ENCODE measurements at places on chromosomes 12 and 14.

DNA sequence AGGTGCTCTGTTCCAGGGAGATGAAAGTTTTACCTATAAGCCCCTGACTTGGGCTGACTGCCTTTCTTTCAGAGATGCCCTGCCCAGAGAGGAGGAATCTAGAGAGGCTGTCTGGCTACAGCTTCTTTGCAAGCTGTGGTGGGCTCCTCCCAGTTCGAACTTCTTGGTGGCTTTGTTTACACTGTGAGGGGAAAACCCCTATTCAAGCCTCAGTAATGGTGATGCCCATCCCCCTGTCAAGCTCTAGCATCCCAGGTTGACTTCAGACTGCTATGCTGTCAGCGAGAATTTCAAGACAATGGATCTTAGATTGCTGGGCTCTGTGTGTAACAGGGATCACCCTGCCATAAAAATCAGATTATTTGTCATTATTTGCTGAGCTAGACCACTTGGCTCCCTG lies 377.6 kb downstream of the FLRT2 start:
- no peaks in the 10 kb centered on the region for H3K27me3 ChIP-seq
- H3K36me3 ChIP-seq, result no peaks in the 10 kb centered on the region
- H3K27ac ChIP-seq, result no peak overlapping the region

DNA sequence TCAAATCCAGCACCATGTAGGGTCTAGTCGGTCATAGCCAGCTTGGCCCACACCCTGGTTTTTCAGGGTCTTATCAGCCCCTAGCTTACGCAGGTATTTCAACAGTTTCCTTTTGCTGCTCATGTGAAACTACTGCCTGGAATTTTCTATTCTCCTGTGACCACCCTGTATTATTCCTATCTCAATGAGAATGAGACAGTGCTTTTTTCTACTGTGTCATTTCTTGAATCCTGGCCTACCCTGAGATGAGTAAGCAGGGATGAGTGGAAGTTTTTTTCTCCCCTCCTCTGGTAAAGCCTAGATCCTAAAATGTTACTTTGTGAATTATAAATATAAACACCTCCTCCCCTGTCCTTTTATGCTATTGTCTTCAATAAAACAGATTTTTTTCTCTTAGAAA lies 62.7 kb upstream of the ARID2 start:
- no peaks in the 10 kb centered on the region for H3K27me3 ChIP-seq
- no peak overlapping the region for H3K27ac ChIP-seq
- H3K36me3 ChIP-seq, result no peaks in the 10 kb centered on the region

DNA sequence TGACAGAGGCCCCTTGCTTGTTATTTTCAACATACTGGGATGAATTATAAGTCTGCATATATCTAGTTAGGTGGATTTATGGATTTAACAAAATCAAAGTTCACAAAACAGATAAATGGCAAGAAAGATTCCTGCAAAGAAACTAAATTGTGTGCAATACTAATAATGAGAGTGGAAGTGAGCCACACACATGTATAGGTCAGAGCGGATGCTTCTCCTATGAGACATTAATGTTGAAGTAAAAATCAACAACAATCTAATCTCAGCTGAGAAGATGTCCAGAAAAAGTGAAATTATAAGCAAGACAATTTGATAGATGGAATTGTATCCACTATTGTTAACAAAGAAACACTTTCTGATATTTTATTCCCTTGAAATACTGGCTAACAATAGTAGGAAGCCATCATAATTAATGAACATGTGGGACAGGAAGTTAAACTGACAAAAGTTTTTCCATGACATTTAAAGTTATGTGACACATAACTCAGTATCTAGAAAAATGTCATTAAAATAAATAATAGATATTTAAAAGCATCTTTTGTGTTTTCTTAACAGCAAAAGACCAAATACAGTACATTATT lies 39.7 kb downstream of the RAD51B start:
- no peak overlapping the region for H3K27ac ChIP-seq
- no peaks in the 10 kb centered on the region for H3K4me1 ChIP-seq
- no peaks in the 10 kb centered on the region for H3K36me3 ChIP-seq

GRCh38 chr12:8156416-8156815 lies 399 bp upstream of the ZNF705A start:
- no peaks in the 10 kb centered on the region for H3K27me3 ChIP-seq
- peak overlapping the region; percentile 60 for H3K27ac ChIP-seq
- no peaks in the 10 kb centered on the region for H3K36me3 ChIP-seq
- no peak for DNase-seq

GRCh38 chr12:28795311-28795710 lies 353.8 kb upstream of the FAR2 start:
- H3K4me1 ChIP-seq, result no peaks in the 10 kb centered on the region
- H3K27me3 ChIP-seq, result no peaks in the 10 kb centered on the region

DNA sequence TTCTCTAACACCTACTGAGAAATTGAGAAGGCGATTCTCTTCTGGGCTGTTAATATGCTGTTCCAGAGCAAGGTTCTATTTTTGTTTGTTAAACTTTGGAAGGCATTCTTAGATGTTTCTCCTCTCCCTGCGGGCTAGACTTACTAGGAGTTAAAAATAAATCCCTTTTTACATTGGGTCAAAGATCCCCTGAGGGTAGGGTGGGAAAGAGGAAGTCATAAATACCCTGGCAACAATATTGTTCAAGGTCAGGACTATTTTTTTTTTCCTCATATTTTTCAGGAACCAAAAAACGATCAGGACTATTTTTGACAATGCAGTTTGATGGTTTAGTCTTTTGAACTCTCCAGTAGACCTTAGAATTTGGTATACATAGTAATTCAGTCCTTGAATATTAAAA lies 12.0 kb upstream of the SLC2A14 start:
- H3K4me1 ChIP-seq, result no peaks in the 10 kb centered on the region
- no peak overlapping the region for H3K27ac ChIP-seq
- no peaks in the 10 kb centered on the region for H3K36me3 ChIP-seq
- H3K27me3 ChIP-seq, result no peaks in the 10 kb centered on the region

DNA sequence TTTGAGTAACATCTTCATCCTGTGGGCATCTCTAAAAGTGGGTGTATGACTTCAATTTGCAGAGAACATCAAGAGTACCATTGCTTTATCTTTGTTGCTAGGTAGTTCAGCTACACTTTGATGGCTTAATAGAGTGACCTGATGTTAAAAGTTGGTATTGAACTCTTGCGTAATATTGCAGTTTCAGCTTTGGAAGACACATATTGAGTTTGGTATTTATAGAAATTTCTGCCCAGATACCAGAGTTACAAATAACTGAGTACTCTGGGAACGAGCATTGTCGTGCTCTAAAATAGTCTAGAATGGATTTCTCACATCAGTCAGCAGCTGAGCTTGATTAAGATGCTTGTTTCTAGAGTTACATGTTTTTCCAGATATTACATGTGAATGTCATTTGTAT lies 24.8 kb upstream of the AKAP5 start:
- H3K4me3 ChIP-seq, result no peak overlapping the region
- no peaks in the 10 kb centered on the region for H3K4me1 ChIP-seq
- H3K36me3 ChIP-seq, result peaks cover 91% of the 10 kb centered on the region
- H3K27me3 ChIP-seq, result no peaks in the 10 kb centered on the region

- H3K4me1 ChIP-seq, result no peaks in the 10 kb centered on the region
- H3K27me3 ChIP-seq, result no peaks in the 10 kb centered on the region
- DNase-seq, result no peak
- H3K4me3 ChIP-seq, result no peak overlapping the region
- H3K36me3 ChIP-seq, result no peaks in the 10 kb centered on the region
- H3K27ac ChIP-seq, result no peak overlapping the region
These were observed 47.5 kb downstream of the IFNG start for GRCh38 chr12:68111995-68112394.

DNA sequence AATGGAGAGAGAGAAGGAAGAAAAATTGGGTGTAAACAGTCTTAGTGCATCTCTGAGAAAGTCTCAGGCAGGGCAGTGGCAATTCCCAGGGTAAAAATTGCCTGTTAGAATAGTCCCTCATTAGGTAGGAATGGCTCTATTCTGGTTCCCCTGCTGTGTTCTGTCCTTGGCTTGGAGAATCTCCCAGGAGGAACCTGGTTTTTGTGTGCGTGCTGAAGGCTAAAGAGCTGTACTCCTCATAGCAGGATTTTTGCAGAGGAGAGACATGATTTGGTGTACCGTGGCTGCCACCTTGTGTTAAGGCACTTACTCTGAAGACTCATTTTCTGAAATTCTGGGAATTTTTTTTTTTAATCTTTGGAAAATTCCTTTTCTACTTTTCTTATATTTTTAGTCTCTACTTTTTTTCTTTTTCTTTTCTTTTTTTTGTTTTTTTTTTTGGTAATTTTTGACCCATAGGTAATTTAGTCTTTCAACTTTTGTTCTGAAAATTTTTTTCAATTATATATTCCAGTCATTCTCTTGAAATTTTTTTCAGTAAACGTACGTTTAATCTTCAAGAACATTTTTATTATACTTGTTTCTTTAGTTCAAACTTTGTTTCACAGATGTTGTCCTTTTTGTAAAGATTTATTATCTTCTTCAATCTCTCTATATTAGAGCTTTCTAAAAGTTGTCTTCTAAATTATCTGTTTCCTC lies 63.8 kb downstream of the FBXO33 start:
- DNase-seq, result no peak
- H3K27me3 ChIP-seq, result no peaks in the 10 kb centered on the region
- no peak overlapping the region for H3K27ac ChIP-seq
- H3K4me1 ChIP-seq, result no peaks in the 10 kb centered on the region
- no peak overlapping the region for H3K4me3 ChIP-seq

GRCh38 chr12:48078901-48079300 lies 27.0 kb downstream of the SENP1 start:
- no peaks in the 10 kb centered on the region for H3K27me3 ChIP-seq
- H3K4me3 ChIP-seq, result no peak overlapping the region
- H3K36me3 ChIP-seq, result peaks cover 58% of the 10 kb centered on the region

GRCh38 chr12:60144395-60144794 lies 548.6 kb downstream of the SLC16A7 start:
- H3K4me3 ChIP-seq, result no peak overlapping the region
- peaks cover 16% of the 10 kb centered on the region for H3K4me1 ChIP-seq
- H3K27me3 ChIP-seq, result no peaks in the 10 kb centered on the region
- H3K36me3 ChIP-seq, result no peaks in the 10 kb centered on the region

DNA sequence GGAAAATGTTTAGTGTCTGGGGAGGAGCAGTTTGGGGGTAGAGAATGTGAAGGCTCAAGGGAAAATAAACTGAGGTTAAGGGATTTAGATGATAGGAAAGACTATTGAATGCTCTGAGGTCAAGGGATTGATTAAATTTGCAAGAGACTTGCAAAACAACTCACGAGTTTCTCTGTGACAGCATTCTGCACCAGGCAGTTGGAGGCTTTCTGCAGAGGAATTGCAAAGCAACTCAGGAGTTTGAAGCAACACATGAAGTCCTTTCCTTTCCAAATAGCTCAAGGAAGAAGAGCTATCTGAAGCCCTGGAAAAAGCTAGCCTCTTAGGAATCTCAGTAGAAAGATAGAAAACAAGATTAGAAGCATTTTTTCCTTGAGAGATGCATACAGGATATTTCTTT lies 23.9 kb downstream of the SLC7A8 start:
- H3K4me1 ChIP-seq, result peaks cover 66% of the 10 kb centered on the region
- H3K36me3 ChIP-seq, result no peaks in the 10 kb centered on the region
- H3K4me3 ChIP-seq, result no peak overlapping the region
- no peak for DNase-seq
- no peaks in the 10 kb centered on the region for H3K27me3 ChIP-seq

GRCh38 chr12:79183003-79183402 lies 318.4 kb downstream of the SYT1 start:
- no peak overlapping the region for H3K4me3 ChIP-seq
- no peaks in the 10 kb centered on the region for H3K36me3 ChIP-seq
- H3K27me3 ChIP-seq, result no peaks in the 10 kb centered on the region
- H3K4me1 ChIP-seq, result no peaks in the 10 kb centered on the region

- peaks cover 82% of the 10 kb centered on the region for H3K36me3 ChIP-seq
- H3K4me1 ChIP-seq, result no peaks in the 10 kb centered on the region
- H3K4me3 ChIP-seq, result no peak overlapping the region
- DNase-seq, result no peak
- no peak overlapping the region for H3K27ac ChIP-seq
These were observed 46.5 kb downstream of the NT5DC3 start for GRCh38 chr12:103794309-103795213.

GRCh38 chr14:61119006-61119405 lies 138.0 kb downstream of the SLC38A6 start:
- no peaks in the 10 kb centered on the region for H3K36me3 ChIP-seq
- no peaks in the 10 kb centered on the region for H3K4me1 ChIP-seq
- DNase-seq, result no peak
- no peaks in the 10 kb centered on the region for H3K27me3 ChIP-seq
- H3K4me3 ChIP-seq, result no peak overlapping the region

- H3K36me3 ChIP-seq, result no peaks in the 10 kb centered on the region
- no peaks in the 10 kb centered on the region for H3K4me1 ChIP-seq
- H3K27ac ChIP-seq, result no peak overlapping the region
- DNase-seq, result no peak
These were observed 3.2 kb downstream of the KCNH3 start for GRCh38 chr12:49541911-49542505.

DNA sequence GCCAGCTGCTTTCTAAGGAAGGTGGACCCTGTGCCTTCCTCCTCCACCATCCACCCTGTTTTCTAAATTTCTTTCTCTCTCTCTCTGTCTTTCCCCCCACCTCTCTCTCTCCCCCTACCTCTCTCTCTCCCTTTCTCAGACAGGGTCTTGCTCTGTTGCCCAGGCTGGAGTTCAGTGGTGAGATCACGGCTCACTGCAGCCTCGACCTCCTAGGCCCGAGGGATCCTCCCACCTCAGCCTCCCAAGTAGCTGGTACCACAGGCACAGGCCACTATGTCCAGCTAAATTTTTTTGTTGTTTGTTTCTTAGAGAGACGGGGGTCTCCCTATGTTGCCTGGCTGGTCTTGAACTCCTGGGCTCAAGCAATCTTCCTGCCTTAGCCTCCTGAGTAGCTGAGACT lies 59.8 kb upstream of the STON2 start:
- no peak overlapping the region for H3K27ac ChIP-seq
- no peaks in the 10 kb centered on the region for H3K4me1 ChIP-seq

DNA sequence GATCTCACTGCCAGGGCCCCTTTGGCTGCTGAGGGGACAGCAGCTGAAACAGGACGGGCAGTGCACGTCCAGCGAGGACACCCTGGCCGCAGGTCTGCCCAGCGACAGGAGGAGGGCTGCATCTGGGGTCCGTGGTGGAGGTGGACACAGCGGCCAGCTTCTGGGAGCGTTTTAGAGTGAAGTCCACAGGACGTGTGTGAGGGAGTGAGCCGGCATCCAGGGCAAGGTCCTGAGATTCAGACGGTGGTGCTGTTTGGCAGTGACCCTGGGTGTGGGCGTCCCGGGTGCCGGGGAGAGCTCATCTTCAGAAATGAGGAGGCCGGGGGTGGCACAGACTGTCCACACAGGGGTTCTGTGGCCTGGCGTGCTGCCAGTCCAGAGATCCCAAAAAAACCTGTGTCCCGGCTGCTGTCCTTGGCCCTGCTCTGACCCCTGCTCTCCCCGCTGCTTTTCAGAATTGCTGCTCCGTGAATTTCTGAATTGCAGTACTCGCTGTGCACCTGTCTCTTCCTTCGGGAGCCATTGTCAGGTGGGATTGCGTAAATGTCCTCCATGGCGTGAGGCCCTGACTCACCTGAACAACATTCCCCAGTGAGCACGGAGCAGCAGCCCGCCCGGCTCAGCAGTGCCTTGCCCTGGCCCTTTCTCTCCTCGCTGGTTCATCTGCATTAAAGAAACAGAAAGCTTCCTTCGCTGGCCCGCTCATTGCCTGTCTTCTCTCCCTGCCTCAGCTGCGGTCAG lies 183.5 kb upstream of the C14orf180 start:
- no peak for DNase-seq
- H3K4me1 ChIP-seq, result no peaks in the 10 kb centered on the region
- H3K27me3 ChIP-seq, result peaks cover 5% of the 10 kb centered on the region

Data from K562 (cell line).